CD4-positive, alpha-beta memory T cell (primary cell): ENCODE measurements at places on chromosomes 5 and 9.

GRCh38 chr5:14223372-14223771 is 80.2 kb downstream of the TRIO start:
- H3K27me3 ChIP-seq = peaks cover 3% of the 10 kb centered on the region
- H3K27ac ChIP-seq = no peak overlapping the region
- H3K36me3 ChIP-seq = no peaks in the 10 kb centered on the region

- no peak overlapping the region for H3K4me3 ChIP-seq
- no peak overlapping the region for H3K27ac ChIP-seq
- H3K27me3 ChIP-seq = no peaks in the 10 kb centered on the region
Measured at GRCh38 chr5:126615286-126615685, 14.5 kb downstream of the PHAX start.

DNA sequence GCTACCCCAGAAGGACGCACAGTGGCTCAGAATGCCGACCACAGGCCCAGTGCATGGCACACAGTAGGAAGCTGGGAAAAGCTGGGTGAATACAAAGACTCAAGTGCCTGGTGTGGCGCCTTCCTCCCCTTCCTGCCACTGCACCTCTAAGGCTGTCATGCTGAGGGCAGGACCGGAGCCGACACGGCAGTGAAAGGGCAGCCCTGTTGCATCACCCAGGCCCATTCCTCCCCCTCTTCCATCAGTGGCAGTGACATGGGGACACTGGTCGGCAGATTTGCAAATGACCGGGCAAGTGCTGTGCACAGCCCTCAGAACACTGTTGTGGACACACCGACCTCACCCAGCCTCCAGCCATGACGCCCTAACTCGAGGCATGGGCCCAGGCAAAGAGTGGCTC is 84.0 kb downstream of the STK10 start:
- H3K27me3 ChIP-seq = no peaks in the 10 kb centered on the region
- peaks cover 67% of the 10 kb centered on the region for H3K36me3 ChIP-seq
- H3K4me3 ChIP-seq = no peak overlapping the region
- DNase-seq = no peak
- peaks cover 21% of the 10 kb centered on the region for H3K4me1 ChIP-seq
- H3K27ac ChIP-seq = no peak overlapping the region

DNA sequence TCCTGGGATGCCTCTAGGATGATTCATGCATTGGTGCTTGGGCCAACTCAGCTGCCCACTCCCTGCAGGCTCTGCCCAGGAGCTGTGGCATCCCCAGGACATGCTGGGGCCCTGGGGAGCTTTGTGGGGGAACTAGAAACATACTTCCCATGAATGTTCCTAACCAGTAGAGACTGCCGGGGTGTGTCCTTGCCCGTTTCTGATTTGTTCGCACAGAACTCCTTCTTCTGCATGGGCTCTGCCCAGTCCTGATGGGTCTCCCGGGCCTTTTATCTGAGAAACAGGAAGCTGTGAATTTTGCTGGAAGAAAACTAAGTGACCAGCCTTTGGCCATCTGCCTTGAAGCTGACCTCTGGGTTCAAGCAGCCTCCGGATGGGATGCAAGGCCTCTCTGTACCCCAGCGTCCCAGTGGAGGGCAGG is 71.6 kb upstream of the RNU6ATAC start:
- H3K27ac ChIP-seq = no peak overlapping the region
- H3K27me3 ChIP-seq = no peaks in the 10 kb centered on the region
- no peaks in the 10 kb centered on the region for H3K36me3 ChIP-seq
- H3K4me3 ChIP-seq = no peak overlapping the region

DNA sequence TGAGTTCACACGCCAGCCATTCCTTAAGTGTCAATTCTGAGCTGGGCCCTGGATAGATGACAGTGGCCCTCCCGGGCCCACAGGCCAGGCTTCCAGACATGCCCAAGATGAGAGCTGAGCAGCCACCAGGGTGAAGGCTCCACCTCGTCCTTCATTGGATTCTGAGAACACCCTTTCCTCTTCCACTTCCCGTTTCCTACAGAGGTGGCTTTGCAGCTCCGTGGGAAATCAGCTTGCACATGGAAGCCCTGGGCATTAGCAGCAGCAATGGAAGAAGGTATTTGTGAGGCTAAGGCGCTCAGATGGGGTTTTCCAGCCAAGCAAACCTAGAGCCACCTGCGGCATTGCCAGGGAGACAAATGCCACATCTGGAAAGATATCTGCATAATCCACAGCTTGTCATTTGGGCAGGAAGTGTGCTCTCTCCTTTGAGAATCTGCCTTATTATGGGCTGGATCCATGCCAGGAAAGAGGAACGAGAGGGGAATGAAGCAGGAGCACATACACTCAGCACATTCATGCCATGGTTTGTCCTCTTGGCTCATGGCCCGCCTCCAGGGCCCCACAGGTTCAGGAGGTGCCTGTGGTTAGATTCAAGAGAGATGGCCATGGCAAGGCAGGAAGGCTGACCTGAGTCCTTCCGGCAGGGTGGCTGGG is 34.1 kb downstream of the CFAP77 start:
- no peaks in the 10 kb centered on the region for H3K4me1 ChIP-seq
- DNase-seq = no peak
- no peaks in the 10 kb centered on the region for H3K36me3 ChIP-seq
- H3K27me3 ChIP-seq = peaks cover 4% of the 10 kb centered on the region
- H3K4me3 ChIP-seq = no peak overlapping the region
- H3K27ac ChIP-seq = no peak overlapping the region

DNA sequence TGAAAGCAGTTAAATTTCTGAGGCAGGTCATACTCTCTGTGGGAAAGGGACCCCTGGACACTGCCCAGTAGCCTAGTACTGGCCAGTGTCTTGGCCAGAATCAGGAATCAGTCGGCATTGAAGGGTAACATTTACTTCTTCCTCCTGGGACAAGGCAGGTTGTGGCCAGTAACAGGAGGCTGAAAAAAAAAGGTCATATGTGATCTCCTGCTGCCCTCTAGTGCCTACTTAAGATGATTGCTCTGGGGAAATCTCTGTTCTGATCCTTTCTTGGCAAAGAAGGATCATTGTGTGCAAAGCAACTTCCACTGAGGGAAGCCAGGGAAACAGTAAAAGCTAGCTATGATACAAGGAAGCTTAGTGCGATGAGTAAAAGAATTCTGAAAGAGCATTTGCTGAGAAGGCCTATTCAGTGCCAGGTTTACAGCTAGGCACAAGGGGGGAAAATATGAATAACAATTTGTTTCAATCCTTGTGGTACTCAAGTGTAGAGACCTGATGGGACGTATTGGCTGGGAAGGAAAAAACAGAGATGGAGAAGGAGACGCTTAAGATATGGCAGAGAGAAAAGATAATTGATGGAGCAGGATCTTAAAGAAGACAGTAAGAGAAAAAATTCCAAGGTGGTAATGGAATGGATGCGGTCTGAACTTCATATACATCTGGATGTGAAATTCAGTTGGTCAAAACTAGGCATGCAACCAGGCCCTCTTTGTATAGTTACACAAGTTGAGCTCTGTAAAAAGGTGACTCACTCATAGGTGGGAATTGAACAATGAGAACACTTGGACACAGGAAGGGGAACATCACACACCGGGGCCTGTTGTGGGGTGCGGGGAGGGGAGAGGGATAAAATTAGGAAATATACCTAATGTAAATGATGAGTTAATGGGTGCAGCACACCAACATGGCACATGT is 25.8 kb upstream of the TRIM32 start:
- no peak overlapping the region for H3K27ac ChIP-seq
- H3K4me3 ChIP-seq = no peak overlapping the region
- H3K27me3 ChIP-seq = no peaks in the 10 kb centered on the region
- H3K36me3 ChIP-seq = no peaks in the 10 kb centered on the region

DNA sequence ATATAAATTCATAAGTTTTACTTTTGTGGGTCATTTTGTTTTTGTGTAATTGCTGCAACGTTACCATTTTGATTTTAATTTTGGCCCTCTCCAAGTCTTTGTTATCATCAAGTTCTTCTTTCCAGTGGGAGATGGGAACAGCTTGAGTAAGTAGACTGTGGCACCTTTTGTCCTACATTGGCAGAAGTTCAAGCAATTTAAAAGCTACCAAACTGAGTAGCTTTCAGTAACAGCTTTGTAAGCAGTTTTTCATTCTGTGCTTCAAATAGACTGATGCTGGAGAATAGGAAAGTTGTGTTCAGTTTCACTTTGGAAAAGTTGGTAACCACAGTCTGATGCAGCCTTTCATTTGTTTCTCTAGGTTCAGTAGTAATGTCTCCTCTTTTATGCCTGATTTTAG is 47.8 kb upstream of the TMED7 start:
- H3K4me1 ChIP-seq = no peaks in the 10 kb centered on the region
- H3K36me3 ChIP-seq = no peaks in the 10 kb centered on the region
- H3K27ac ChIP-seq = no peak overlapping the region
- no peak for DNase-seq
- no peaks in the 10 kb centered on the region for H3K27me3 ChIP-seq
- H3K4me3 ChIP-seq = no peak overlapping the region

DNA sequence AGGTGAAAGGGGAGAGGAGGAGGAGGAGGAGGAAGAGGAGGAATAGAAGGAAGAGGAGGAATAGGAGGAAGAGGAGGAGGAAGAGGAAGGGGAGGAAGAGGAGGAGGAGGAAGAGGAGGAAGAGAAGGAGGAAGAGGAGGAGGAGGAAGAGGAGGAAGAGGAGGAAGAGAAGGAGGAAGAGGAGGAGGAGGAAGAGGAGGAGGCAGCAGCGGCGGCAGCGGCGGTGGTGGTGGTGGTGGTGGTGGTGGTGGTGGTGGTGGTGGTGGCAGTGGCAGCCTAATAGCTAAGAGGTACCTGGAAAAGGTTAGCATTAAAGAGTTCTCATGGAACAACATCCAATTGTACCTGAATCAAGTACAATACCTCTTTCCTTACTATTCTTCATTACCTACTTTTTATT is 32.5 kb downstream of the UBAP2 start:
- no peaks in the 10 kb centered on the region for H3K27me3 ChIP-seq
- H3K27ac ChIP-seq = no peak overlapping the region
- no peak for DNase-seq
- H3K4me3 ChIP-seq = no peak overlapping the region
- H3K36me3 ChIP-seq = no peaks in the 10 kb centered on the region

GRCh38 chr9:15642369-15642962 is 89.6 kb downstream of the CCDC171 start:
- no peak overlapping the region for H3K4me3 ChIP-seq
- no peak overlapping the region for H3K27ac ChIP-seq
- no peaks in the 10 kb centered on the region for H3K36me3 ChIP-seq
- DNase-seq = peak; percentile 15
- no peaks in the 10 kb centered on the region for H3K4me1 ChIP-seq
- H3K27me3 ChIP-seq = no peaks in the 10 kb centered on the region

DNA sequence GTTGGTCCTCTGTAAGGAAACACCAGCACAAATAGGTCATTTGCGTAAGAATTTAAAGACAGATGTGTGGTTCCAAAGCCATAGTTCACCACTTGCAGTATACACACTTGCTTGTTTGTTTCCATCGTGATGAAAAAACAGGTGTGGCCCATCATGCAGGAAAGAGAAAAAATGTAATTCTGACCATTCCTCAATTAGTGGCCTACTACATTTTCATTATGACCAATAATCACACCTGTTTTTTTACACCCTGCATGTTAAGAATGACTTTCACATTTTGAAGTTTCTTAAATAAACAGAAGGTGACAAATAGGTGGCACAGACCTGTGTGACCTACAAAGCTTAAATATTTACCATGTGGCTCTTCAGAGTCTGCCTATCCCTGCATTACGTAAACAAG is 2.2 kb upstream of the ICE1 start:
- H3K4me3 ChIP-seq = no peak overlapping the region
- H3K36me3 ChIP-seq = peaks cover 3% of the 10 kb centered on the region
- peaks cover 35% of the 10 kb centered on the region for H3K4me1 ChIP-seq
- no peak for DNase-seq
- no peak overlapping the region for H3K27ac ChIP-seq

GRCh38 chr5:150801117-150801927 is 22.8 kb downstream of the SMIM3 start:
- H3K4me1 ChIP-seq = peaks cover 8% of the 10 kb centered on the region
- peak; percentile 45 for DNase-seq

- H3K36me3 ChIP-seq = peaks cover 32% of the 10 kb centered on the region
- no peaks in the 10 kb centered on the region for H3K4me1 ChIP-seq
- no peak overlapping the region for H3K27ac ChIP-seq
- no peak for DNase-seq
- no peak overlapping the region for H3K4me3 ChIP-seq
Measured at GRCh38 chr9:136499071-136499934, 16.5 kb upstream of the SEC16A start.

GRCh38 chr5:80078921-80079320 is 43.8 kb downstream of the THBS4 start:
- H3K27ac ChIP-seq = no peak overlapping the region
- no peak overlapping the region for H3K4me3 ChIP-seq
- peaks cover 4% of the 10 kb centered on the region for H3K36me3 ChIP-seq
- H3K27me3 ChIP-seq = no peaks in the 10 kb centered on the region
- peaks cover 11% of the 10 kb centered on the region for H3K4me1 ChIP-seq

DNA sequence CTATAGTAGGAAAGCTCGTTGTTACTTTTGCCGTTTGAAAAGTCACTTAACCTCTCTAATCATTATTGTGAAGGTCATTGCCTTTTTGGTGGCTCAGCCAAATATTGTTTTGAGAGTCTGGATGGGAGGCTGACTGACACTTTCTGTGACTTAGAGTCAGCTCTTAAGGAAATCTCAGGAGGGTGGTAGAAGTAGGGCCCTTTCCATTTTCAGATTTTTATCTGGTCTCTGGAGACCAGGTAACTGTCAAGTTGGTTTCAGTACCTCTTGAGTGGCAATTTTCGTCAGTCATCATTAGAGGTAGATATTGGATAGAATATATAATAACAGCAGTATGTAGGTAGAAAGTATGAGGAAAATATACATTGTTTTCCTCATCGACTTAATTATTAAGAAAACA is 23.3 kb downstream of the UGCG start:
- H3K27me3 ChIP-seq = no peaks in the 10 kb centered on the region
- DNase-seq = no peak
- no peak overlapping the region for H3K4me3 ChIP-seq
- no peak overlapping the region for H3K27ac ChIP-seq
- H3K4me1 ChIP-seq = peaks cover 28% of the 10 kb centered on the region
